ENCODE measurements at places on chromosomes 7 and 10. TPM values are rescaled to one million over a fixed set of nuclear protein-coding genes. Genes with fewer than 3 reads are reported as not detected.

DNA sequence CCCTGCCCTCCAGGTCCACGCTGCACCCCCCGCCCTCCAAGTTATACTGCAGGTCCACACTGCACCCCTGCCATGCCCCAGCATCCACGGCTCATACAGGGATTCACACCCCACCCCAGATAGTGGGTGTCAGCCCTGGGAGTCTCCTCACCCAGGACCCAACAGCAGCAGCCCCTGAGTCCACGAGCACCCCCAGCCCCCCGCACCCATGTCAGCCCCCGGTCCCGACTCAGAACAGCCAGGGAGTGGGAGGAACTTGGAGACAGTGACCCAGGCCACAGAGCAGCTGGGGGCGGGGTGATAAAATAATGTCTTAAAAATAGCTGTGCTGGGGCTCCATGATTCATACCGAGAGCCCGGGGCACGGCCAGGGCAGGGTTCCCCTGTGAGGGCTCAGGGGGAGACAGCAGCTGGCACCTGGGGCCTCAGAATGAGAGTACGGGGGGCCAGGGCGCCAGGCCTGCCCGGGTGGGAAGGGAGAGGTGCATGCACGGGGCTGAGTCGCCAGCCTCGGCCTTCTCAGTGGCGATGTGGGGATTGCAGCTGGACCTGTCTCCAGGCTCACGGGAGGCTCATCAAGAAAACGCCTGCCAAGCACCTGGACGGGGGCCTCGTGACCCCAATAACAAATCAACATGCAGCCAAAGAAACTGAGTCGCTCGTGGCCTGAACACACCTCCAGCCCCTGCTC is 29.8 kb downstream of the ADAP1 start:
- peak overlapping the region; percentile 71 for H3K4me3 ChIP-seq
- DNase-seq, result no peak
- H3K27me3 ChIP-seq, result no peaks in the 10 kb centered on the region

DNA sequence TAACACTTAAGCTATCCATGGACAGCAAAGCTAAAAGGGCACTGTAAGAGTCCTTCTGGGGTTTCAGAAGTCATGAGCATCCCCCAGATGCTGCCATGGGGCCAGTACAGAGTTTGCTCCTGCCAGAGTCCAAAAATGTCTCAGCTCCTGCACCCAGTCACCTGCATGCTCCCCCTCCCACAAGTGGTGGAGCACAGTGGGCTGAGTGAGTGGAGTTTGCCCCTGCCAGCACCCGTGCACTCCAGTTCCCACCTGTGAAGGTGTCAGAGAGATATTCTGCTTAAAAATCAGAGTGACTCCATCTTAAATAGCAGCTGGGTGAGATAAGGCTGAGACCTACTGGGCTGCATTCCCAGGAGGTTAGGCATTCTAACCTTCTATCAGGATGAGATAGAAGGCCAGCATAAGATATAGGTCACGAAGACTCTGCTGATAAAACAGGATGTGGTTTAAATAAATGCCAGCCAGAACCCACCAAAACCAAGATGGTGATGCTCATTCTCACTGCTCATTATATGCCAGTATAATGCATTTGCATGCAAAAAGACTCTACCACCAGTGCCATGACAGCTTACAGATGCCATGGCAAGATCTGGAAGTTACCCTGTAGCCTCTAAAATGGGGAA is 140.1 kb upstream of the ZNF92 start:
- DNase-seq, result no peak
- H3K36me3 ChIP-seq, result no peaks in the 10 kb centered on the region
- no peak overlapping the region for H3K27ac ChIP-seq

The H2BK1 gene
- total RNA-seq, result 0.54 TPM

DNA sequence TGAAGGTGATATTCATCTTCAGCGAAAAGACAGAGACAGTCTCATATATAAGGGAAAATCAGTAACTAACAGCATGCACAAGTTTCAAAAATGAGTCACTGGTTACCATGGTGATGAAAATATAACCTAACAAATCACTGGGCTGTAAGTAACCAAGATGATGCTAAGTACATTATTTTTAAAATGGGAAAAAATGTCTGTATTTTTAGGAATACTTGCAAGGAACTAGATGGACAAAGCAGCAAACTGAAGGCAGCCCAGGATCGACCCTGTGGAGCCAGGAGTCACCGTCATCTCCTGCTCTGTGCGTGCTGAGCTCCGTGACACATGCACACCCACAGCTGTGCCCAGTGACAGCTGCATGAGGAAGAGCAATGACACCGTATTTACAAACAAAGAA is 137.3 kb downstream of the ELMO1 start:
- H3K36me3 ChIP-seq, result peaks cover 8% of the 10 kb centered on the region
- no peak for DNase-seq
- H3K27ac ChIP-seq, result no peak overlapping the region
- no peaks in the 10 kb centered on the region for H3K27me3 ChIP-seq
- H3K4me1 ChIP-seq, result peaks cover 17% of the 10 kb centered on the region

- no peak overlapping the region for H3K4me3 ChIP-seq
- H3K27ac ChIP-seq, result no peak overlapping the region
- DNase-seq, result no peak
- no peaks in the 10 kb centered on the region for H3K4me1 ChIP-seq
- no peaks in the 10 kb centered on the region for H3K36me3 ChIP-seq
Measured at GRCh38 chr10:117543225-117544003, 868 bp downstream of the EMX2 start.

GRCh38 chr7:603152-603951 is 83.7 kb upstream of the PDGFA start:
- DNase-seq, result no peak
- peak overlapping the region; percentile 98 for H3K27ac ChIP-seq
- peaks cover 49% of the 10 kb centered on the region for H3K4me1 ChIP-seq
- H3K4me3 ChIP-seq, result peak overlapping the region; percentile 80

The TBX20 gene
- not detected for total RNA-seq

DNA sequence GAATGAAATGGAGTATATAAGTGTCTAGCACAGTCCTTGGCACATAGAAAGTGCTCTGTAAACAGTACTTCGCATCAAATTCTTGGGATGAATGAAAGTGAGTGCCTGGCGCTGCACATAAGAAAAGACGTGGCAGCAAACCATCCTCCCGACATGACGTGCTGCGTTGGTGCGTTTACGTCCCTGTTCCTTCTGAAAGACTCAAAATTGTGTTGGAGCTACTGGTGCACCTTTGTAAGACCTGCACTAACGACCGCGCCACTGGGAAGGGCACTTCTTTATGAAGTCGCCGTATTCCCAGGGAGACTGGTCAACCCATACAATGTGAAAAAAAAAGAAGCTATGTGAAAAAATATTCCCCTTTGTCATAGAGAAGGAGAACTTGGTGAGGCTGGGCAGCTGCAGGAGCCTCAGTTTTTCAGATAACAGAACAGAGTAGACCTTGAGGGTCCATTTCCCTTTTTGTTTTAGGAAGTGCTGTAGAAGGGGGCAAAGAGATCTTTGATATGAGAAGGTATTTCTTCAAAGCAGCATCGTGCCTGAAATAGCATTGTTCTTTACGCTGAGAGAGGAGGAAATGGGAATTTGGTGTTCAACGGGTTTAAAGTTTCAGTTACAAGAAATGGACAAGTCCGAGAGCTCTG is 91.7 kb downstream of the PTPRE start:
- H3K4me1 ChIP-seq, result no peaks in the 10 kb centered on the region
- H3K4me3 ChIP-seq, result no peak overlapping the region
- no peak overlapping the region for H3K27ac ChIP-seq
- DNase-seq, result no peak
- no peaks in the 10 kb centered on the region for H3K27me3 ChIP-seq
- no peaks in the 10 kb centered on the region for H3K36me3 ChIP-seq

- DNase-seq, result no peak
- no peaks in the 10 kb centered on the region for H3K27me3 ChIP-seq
- H3K4me1 ChIP-seq, result peaks cover 15% of the 10 kb centered on the region
- H3K36me3 ChIP-seq, result 0 out of 2 replicates have a peak, but pooled peaks cover 2% of the 10 kb centered on the region
Measured at GRCh38 chr10:13827076-13827797, 240.5 kb downstream of the PRPF18 start.

The SPDYE1 gene
- total RNA-seq, result not detected

DNA sequence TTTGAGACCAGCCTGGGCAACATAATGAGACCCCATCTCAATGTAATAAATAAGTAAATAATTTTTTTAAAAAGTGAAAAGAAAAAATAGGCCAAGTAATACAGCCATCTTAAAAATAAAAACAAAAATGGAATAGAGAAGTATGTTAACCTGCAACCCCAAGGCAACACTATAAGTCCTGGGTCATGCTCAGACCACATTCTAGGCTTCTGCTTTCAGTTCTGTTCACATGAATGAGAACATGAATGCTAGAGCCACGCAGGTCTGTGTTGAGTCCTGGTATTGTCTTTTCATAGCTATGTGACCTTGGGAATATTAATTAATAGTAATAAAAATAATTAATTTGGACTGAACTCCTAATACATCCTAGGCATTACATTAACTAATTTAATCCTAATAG is 284.0 kb downstream of the AUTS2 start:
- H3K27ac ChIP-seq, result peak overlapping the region; percentile 11
- DNase-seq, result no peak
- no peaks in the 10 kb centered on the region for H3K27me3 ChIP-seq
- H3K36me3 ChIP-seq, result 0 out of 2 replicates have a peak, but pooled peaks cover 5% of the 10 kb centered on the region

GRCh38 chr10:110269374-110270318 is 35.1 kb downstream of the SMNDC1 start:
- no peaks in the 10 kb centered on the region for H3K36me3 ChIP-seq
- H3K4me1 ChIP-seq, result peaks cover 7% of the 10 kb centered on the region
- H3K27me3 ChIP-seq, result peaks cover 3% of the 10 kb centered on the region
- no peak for DNase-seq
- H3K4me3 ChIP-seq, result no peak overlapping the region
- H3K27ac ChIP-seq, result no peak overlapping the region

DNA sequence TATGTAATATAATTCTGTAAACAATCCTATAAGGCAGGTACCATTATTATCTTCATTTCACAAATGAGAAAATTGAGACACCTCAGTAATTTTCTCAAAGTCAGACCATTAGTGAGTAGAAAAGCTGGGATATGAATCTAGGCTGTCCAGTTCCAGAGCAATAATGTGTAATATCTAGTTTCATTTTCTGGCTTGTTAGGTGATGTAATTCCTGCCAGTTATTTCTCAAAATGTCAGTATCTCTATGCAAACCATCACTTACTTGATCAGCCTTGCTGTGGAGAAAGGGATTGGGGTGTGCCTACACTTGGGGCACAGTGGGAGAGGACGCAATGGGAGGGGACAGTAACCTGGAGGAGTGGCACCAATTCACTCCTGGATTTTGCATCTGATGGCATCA is 157.5 kb downstream of the LYZL1 start:
- H3K27me3 ChIP-seq, result no peaks in the 10 kb centered on the region
- no peak overlapping the region for H3K4me3 ChIP-seq
- no peaks in the 10 kb centered on the region for H3K4me1 ChIP-seq

The TMEM176A gene
- total RNA-seq, result not detected

- H3K4me3 ChIP-seq, result no peak overlapping the region
- H3K4me1 ChIP-seq, result no peaks in the 10 kb centered on the region
- no peaks in the 10 kb centered on the region for H3K36me3 ChIP-seq
- DNase-seq, result no peak
Measured at GRCh38 chr7:18315241-18315640, 180.3 kb upstream of the HDAC9 start.

DNA sequence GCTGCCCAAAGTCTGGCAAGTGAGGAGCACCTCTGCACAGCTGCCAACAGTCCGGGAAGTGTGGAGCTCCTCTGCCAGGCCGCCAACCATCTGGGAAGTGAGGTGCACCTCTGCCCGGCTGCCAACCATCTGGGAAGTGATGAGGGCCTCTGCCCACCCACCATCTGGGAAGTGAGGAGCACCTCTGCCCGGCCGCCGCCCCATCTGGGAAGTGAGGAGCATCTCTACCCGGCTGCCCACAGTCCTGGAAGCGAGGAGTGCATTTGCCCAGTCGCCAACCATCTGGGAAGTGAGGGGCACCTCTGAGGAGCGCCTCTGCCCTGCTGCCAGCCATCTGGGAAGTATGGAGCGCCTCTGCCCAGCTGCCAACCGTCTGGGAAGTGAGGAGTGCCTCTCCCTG is 893.7 kb downstream of the TYW1 start:
- no peaks in the 10 kb centered on the region for H3K4me1 ChIP-seq
- no peaks in the 10 kb centered on the region for H3K27me3 ChIP-seq
- no peak overlapping the region for H3K27ac ChIP-seq
- no peak overlapping the region for H3K4me3 ChIP-seq
- no peak for DNase-seq
- no peaks in the 10 kb centered on the region for H3K36me3 ChIP-seq

DNA sequence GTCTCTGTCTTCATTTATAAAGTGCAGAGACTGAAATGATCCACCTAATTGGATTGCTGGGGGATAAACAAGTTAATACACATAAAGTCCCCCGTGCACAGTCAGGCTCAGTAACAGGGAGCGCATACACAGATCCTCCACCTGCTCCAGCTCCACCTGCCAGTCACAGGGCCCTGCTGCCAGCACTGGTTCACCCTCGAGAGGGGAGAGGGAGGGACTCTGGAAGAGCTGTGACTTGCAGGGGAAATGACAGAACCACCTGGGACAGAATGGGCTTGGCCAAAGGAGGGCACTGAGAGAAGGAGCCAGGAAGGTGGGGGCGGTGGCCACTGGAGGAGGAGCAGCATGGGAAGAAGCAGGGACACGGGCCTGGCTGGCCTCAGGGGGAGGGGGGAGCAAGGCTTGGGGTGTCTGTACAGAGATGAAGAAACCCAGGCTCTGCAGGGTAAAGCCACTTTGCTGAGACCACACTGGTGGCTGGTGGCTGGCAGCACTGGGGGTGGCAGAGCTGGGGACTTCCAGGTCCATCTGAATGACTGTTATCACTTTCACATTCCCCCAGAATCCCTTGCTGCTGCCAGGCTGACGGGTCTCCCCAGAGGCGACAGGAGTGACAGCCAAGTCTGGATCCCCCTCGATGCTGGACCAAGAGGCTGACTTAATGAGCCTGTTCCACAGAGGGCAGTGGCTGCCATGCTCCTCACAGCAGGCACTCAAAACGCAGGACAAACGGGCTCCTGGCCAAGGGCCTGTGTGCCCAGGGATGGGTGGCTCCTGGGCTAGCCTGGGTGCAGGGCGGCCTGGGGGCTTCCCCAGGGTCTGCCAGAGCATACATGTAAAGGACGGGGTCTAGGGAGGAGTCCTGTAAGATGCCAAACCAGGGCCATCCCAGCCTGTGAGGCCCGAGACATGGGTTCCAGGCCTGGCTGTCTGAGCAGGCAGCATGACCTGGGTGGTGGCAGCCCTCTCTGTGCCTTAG is 151.1 kb downstream of the SH3PXD2A start:
- H3K36me3 ChIP-seq, result no peaks in the 10 kb centered on the region
- H3K27ac ChIP-seq, result no peak overlapping the region
- no peaks in the 10 kb centered on the region for H3K4me1 ChIP-seq
- no peak overlapping the region for H3K4me3 ChIP-seq

The VWDE gene
- total RNA-seq, result 0.74 TPM

GRCh38 chr10:26799342-26799741 is 61.4 kb downstream of the ABI1 start:
- peaks cover 3% of the 10 kb centered on the region for H3K36me3 ChIP-seq
- DNase-seq, result peak; percentile 60
- H3K4me1 ChIP-seq, result peaks cover 31% of the 10 kb centered on the region
- no peak overlapping the region for H3K4me3 ChIP-seq

All from GM12878 (cell line).